ENCODE measurements at places on chromosomes 3 and 15. TPM values are rescaled to one million over a fixed set of nuclear protein-coding genes. Genes with fewer than 3 reads are reported as not detected.

DNA sequence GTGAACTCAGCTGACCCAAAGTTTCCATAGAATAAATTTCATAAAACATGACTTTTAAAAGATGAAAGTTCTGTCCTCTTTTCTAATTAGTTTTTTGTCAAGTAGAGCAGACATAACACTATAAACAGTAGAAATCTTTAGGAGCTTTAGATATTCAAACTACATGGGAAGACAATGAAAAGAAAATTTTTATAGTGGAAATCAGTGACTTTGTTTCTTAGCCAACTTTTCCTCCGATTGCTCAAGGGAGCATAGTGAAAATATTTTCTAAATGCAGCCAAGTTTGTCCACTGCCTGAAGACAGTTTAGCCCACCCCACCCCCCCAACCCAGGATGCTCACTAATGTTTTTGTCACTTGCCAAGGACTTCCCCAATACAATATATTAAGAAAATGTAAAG is 114.9 kb downstream of the PLD1 start:
- DNase-seq, result no peak

GRCh38 chr15:43218908-43219706 is 1.7 kb downstream of the EPB42 start:
- peak; percentile 90 for DNase-seq

GRCh38 chr3:40523781-40524180 is 979 bp upstream of the ZNF621 start:
- DNase-seq, result no peak

Gene CHDH
- 8.0 TPM for total RNA-seq

Gene SLCO3A1
- total RNA-seq, result 7.2 TPM

Gene DOCK3
- 6.6 TPM for total RNA-seq
